ENCODE measurements at places on chromosomes 11 and 22. TPM values are rescaled to one million over a fixed set of nuclear protein-coding genes. Genes with fewer than 3 reads are reported as not detected.

Gene TMEM225
- not detected for total RNA-seq

Gene CNIH2
- total RNA-seq: 1.6 TPM

GRCh38 chr22:20243176-20243536, 25.0 kb downstream of the RTN4R start:
- H3K4me1 ChIP-seq: peaks cover 41% of the 10 kb centered on the region
- no peaks in the 10 kb centered on the region for H3K27me3 ChIP-seq
- DNase-seq: no peak
- H3K36me3 ChIP-seq: no peaks in the 10 kb centered on the region

DNA sequence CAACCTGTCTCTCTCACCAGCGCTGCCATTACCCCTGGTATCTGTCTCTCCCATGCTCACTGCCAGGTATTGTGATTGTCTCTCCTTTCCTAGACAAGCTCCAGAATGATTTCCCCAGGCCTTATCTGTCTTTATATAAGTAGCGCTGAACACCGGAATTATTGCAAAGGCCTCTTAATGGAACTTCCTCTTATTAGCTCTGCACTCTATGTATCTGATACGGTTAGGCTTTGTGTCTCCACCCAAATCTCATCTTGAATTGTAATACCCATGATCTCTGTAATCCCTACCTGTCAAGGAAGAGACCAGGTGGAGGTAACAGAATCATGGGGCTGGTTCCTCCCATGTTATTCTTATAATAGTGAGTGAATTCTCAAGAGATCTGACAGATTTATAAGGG, 39.3 kb downstream of the DDI1 start:
- H3K27ac ChIP-seq: no peak overlapping the region
- no peaks in the 10 kb centered on the region for H3K27me3 ChIP-seq
- no peaks in the 10 kb centered on the region for H3K4me1 ChIP-seq
- H3K4me3 ChIP-seq: no peak overlapping the region

DNA sequence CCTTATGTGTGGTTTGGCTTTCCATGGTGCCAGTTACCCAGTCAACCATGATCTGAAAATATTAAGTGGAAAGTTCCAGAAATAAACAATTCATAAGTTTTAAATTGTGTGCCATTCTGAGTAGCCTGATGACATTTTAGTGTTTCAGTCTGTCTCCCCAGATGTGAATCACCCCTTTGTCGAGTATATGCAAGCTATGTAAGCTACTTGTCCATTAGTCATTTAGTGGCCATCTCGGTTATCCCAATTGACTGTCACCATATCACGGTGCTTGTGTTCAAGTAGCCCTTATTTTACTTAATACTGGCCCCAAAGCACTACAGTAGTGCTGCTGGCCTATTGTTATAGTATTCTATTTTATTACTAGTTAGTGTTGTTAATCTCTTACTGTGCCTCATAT, 44.9 kb downstream of the ATG16L2 start:
- H3K4me1 ChIP-seq: no peaks in the 10 kb centered on the region
- H3K36me3 ChIP-seq: no peaks in the 10 kb centered on the region
- no peak overlapping the region for H3K4me3 ChIP-seq
- DNase-seq: no peak
- H3K27ac ChIP-seq: no peak overlapping the region

DNA sequence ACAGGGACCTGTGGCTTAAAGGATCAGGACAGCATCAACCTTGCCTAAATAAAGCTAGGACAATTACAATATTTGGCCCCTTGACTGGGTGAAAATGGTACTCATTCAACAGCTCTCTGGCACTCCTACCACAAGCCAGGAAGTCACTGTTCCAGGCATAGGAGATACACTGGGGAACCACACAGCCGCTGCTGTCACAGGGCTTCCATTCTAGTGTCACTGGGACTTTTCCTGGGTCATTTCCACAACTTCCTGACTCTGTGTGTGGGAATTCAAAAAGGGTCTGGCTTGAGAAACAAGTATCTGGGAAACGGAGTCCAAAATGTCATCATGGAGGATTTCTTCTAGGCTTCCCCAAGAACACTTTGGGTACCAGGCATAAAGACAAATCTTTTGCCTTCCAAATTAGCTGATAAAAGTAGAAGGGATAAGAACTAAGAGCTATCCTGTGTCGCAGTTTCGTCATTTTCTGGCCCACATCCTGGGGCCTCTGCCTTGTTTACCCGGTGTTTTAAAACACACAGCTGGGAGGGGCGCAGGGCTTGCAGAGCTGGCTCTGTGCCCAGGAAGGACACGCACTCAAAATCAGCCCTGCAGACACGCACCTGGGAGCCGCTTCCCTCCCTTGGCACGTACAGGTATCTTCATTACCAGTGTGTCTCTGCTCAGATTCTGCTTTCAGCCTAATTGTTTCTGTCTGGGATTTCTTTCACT, 38.0 kb downstream of the TMEM45B start:
- H3K4me1 ChIP-seq: peaks cover 31% of the 10 kb centered on the region
- H3K27me3 ChIP-seq: no peaks in the 10 kb centered on the region
- H3K27ac ChIP-seq: peak overlapping the region; percentile 89
- peak; percentile 76 for DNase-seq

- H3K27ac ChIP-seq: peak overlapping the region; percentile 48
- peaks cover 5% of the 10 kb centered on the region for H3K4me1 ChIP-seq
- peaks cover 25% of the 10 kb centered on the region for H3K36me3 ChIP-seq
- no peak for DNase-seq
- no peaks in the 10 kb centered on the region for H3K27me3 ChIP-seq
Measured at GRCh38 chr11:14290422-14290821, 68.6 kb downstream of the RRAS2 start.

Measured in activated CD4-positive, alpha-beta T cell treated with anti-CD3 and anti-CD28 coated beads for 36 hours (primary cell).